ENCODE measurements at places on chromosomes 1 and 21.

DNA sequence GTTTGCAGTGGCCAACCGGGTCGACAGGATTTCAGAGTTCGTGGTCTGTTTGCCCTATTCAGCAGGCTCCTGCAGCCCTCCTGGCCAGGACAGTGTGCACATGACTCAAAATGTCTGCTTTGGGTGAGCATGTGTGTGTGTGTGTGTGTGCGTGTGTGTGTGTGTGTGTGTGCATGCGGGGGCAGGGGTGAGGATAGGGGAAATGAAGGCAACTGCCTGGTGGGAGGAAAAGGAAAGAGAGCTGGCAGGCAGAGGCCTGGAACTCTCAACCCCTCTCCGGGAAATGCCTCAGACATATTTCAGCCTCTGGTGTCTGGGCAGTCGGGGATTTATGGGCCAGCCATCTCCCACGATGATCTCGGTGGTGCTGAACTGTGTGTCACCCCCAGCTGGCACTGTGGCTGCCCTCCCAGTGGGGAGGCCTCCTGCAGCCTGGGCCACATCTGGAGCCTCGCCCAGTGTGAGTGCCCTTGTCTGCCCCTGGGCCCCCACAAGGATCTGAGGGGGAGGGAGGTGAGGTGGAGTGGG is 15.2 kb downstream of the CDCP2 start:
- H3K4me1 ChIP-seq: no peaks in the 10 kb centered on the region
- no peak for DNase-seq
- no peak overlapping the region for H3K4me3 ChIP-seq

- H3K4me1 ChIP-seq: peaks cover 6% of the 10 kb centered on the region
- no peaks in the 10 kb centered on the region for H3K36me3 ChIP-seq
- H3K27me3 ChIP-seq: peaks cover 2% of the 10 kb centered on the region
- no peak overlapping the region for H3K4me3 ChIP-seq
- no peak overlapping the region for H3K27ac ChIP-seq
Measured at GRCh38 chr1:32448773-32449456, 16.0 kb upstream of the ZBTB8B start.

DNA sequence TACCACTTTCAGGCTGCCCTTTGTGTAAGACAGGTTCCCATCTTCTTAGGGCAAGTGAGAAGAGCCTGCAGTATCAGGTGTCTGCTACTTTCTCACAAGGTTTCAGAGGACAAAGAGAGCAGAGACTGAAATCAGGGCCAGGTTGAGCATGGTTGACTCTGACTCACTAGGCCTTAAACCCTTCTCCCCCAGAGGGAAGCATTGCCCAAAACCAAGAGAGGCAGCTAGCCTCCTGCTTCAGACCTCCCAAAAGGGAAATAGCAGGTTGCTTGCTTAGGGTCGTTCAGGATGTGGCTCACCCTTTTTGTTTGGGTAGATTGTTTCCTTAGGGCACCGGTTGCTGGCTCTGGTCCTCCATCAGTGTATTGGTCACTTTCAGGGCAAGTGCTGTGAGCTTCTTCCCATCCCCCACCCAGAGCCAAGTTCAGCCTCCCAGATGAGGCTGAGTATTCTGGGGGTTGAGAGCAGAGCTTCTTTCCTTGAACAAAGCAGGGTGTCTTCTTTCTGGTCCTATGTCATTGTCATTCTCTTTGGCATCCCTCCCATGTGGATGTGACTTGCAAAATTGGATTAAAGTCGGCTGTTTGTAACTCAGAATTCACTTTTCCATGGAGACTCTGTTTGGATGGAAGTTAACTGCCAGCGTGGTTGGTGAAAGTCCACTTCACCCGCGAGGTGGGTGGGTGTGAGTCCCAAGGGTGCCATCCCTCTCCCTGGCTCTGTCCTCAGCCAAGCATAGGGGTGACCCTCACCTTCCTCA is 55.5 kb upstream of the GALNT2 start:
- H3K4me3 ChIP-seq: no peak overlapping the region
- H3K27ac ChIP-seq: no peak overlapping the region
- no peaks in the 10 kb centered on the region for H3K27me3 ChIP-seq
- H3K36me3 ChIP-seq: no peaks in the 10 kb centered on the region
- DNase-seq: no peak

GRCh38 chr21:25387665-25388064 is 219.6 kb downstream of the MRPL39 start:
- DNase-seq: no peak
- H3K36me3 ChIP-seq: no peaks in the 10 kb centered on the region
- no peaks in the 10 kb centered on the region for H3K4me1 ChIP-seq
- no peak overlapping the region for H3K4me3 ChIP-seq
- H3K27me3 ChIP-seq: no peaks in the 10 kb centered on the region
- no peak overlapping the region for H3K27ac ChIP-seq

DNA sequence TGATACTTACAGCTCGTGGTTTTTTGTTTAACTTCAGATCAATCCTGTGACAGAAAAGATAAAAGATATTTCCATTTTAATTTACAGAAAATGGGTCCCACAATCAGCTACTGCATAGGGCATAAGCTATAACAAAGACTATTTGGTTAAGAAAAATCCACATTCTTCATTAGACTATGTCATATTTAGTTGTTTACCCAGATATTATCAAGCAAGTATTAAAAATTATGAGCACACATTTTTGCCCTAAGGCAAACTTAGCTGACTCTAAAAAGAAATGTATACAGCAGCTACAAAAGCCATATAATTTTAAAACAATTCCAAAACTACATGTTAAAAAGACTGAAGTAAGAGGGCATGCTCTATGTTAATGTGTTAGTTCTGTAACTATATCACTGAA is 18.7 kb downstream of the MEAF6 start:
- H3K27ac ChIP-seq: no peak overlapping the region
- peaks cover 71% of the 10 kb centered on the region for H3K36me3 ChIP-seq
- H3K4me1 ChIP-seq: peaks cover 10% of the 10 kb centered on the region

DNA sequence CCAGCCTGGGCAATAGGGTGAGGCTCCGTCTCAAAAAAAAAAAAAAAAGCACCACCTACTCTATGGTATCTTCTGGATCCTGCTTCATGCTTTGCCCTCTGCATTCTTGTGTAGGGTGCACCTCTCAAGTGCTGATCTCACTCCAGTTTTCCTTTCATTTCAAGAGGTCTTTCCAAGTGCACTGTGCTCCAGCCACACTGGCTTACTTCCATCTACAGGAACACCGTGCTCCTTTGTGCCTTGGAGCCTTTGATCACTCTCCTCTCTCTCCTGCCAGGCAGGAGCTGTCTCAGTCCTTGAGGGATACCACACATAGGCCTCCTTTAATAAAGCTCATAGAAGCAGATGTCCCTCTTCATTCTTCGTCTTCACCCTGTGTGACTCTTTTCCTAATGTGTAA is 55.4 kb upstream of the GREM2 start:
- H3K27me3 ChIP-seq: no peaks in the 10 kb centered on the region
- no peak for DNase-seq
- H3K36me3 ChIP-seq: no peaks in the 10 kb centered on the region
- no peak overlapping the region for H3K4me3 ChIP-seq
- no peaks in the 10 kb centered on the region for H3K4me1 ChIP-seq

DNA sequence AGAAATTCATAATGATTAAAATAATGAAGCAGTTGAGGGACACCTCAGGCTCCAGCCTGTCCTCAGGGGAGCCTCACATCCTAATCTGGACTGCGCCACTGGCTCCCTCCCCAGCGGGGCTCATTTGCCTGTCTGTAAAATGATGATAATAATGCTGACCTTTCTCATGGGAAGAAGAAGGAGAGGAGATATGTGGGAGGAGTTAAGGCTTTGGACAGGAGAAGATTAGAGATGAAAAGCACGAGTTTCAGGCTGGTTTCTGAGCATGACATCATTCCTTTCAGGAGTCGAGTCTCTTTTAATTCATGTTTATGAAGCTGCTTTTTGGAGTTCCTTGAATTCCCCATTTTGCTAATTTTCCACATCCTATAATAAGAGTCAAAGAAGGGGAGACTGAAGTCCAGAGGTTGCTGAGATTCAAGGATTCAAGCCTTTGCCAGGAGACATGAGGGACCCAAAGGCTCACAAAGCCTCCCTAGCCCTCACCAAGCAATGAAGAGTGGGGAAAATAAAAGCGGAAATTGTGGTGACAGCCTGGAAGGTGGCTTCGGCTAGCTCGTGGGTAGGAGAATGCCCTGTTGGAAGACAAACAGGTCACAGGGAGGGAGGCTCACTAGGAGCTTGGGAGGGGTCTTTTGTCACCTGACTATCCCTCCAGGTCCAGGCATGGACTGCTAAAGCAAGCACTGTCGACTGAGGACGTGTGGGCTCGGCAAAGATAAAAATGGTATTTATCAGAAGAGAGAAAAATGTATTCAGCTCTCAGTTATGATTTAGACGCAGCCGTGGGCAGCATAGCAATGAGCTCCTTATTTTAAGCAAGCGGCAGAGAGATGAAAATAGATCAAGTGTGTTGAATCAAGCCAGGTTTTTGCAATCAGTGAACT is 27.5 kb upstream of the STMN1 start:
- no peak for DNase-seq
- H3K4me3 ChIP-seq: no peak overlapping the region
- H3K27me3 ChIP-seq: no peaks in the 10 kb centered on the region
- H3K4me1 ChIP-seq: peaks cover 3% of the 10 kb centered on the region
- H3K36me3 ChIP-seq: no peaks in the 10 kb centered on the region

GRCh38 chr1:20184481-20184900 is 1.4 kb upstream of the UBXN10 start:
- H3K27ac ChIP-seq: no peak overlapping the region
- H3K27me3 ChIP-seq: peaks cover 29% of the 10 kb centered on the region
- no peak overlapping the region for H3K4me3 ChIP-seq
- H3K36me3 ChIP-seq: no peaks in the 10 kb centered on the region

- peaks cover 12% of the 10 kb centered on the region for H3K4me1 ChIP-seq
- peaks cover 22% of the 10 kb centered on the region for H3K36me3 ChIP-seq
- H3K4me3 ChIP-seq: no peak overlapping the region
- H3K27me3 ChIP-seq: no peaks in the 10 kb centered on the region
- DNase-seq: no peak
Measured at GRCh38 chr1:227745568-227746265, 10.5 kb downstream of the SNAP47 start.

DNA sequence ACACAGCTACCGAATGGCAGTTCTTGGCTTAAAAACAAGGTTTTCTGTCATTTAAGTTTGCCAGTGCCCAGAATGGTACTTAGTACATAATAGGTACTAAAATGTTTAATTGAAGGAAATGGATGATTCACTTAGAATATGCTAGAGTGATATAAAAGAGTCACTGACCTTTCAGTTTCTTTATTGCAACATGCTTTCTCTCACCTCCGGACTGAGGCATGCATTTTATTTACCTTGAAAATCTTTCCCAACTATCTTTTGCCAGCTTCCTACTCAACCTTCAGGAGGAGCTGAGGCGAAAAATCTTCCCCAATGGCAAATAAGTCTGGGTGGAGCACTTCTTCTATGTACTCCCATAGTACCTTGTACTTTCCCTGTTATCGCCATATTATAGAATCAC is 244.9 kb downstream of the ZNF648 start:
- H3K4me3 ChIP-seq: no peak overlapping the region
- H3K36me3 ChIP-seq: no peaks in the 10 kb centered on the region
- DNase-seq: no peak
- no peak overlapping the region for H3K27ac ChIP-seq

GRCh38 chr1:29567257-29567656 is 330.9 kb downstream of the PTPRU start:
- no peak for DNase-seq
- H3K27me3 ChIP-seq: no peaks in the 10 kb centered on the region
- H3K27ac ChIP-seq: no peak overlapping the region
- no peak overlapping the region for H3K4me3 ChIP-seq
- no peaks in the 10 kb centered on the region for H3K36me3 ChIP-seq
- H3K4me1 ChIP-seq: no peaks in the 10 kb centered on the region

DNA sequence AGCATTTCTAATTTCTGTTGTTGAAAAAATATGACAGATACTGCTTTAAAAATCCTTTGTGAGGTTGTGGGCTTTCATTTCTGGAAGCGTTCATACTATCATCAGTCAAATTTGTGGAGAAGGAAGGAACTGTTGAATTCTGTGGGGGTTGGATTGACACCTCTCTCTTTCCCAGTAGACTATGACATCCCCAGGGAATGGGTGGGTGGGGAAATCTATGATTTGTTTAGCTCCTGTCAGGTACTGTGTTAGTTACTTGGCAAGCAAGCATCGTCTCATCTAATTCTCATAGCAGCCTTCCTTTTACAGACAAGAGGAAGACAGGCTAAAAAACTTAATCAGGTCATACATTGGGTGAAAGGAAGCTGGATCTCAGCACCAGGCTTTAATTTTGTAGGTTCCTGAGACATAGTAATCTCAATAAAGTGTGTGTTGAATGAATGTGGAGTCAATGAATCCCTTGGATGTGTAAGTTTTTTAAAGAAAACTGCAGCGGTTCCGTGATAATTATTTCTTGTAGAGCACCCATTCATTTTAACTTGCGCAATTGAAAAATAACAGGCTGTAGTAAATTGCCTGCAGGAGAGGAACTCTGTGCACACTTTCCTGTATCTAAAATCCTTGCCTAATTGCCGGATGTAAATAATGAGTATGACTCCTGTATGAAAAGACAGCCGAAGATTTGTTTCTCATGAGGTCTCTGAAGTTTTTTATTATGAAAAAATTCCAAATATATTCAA is 60.6 kb downstream of the MYOM3 start:
- DNase-seq: no peak
- H3K4me1 ChIP-seq: peaks cover 14% of the 10 kb centered on the region
- H3K27ac ChIP-seq: no peak overlapping the region
- no peaks in the 10 kb centered on the region for H3K36me3 ChIP-seq

DNA sequence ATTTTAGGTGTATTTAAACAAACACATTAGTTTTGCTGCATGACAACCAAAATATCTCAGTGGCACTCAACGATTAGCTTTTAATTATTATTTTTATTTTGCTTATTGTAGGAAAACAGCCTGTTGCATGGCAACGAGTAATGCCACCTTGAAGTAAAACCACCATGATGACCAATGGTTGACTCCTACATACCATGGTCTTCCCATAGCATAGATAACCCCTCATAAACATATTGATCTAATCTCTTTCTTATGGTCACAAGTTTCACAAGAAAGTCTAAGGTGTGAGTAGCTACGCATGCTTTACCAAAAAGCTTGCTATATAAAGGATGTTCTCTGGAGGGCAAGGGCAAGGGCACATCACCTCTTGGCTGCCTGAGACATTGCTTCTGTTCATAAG is 61.5 kb upstream of the PTBP2 start:
- H3K4me1 ChIP-seq: no peaks in the 10 kb centered on the region
- DNase-seq: no peak
- H3K4me3 ChIP-seq: no peak overlapping the region
- no peaks in the 10 kb centered on the region for H3K27me3 ChIP-seq
- H3K36me3 ChIP-seq: no peaks in the 10 kb centered on the region
- H3K27ac ChIP-seq: no peak overlapping the region

DNA sequence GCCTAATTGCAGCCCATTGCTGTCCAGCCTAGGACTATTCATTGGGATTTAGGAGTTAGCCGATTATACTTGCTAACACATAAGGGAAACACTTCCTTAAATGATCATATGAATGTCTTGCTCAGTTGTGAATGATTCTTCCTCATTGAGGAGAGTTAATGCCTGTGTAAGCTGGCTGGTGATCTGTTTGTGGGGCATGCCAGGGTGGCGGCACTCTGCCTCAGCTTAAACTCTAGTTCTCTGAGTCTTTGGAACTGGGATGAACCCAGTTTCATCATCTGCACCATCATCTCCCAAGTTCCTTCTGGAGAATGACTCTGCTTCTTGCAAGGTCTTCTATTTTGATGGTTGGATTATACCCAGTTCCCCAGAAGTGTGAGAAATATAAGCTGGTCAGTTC is 23.9 kb upstream of the SLAMF6 start:
- no peaks in the 10 kb centered on the region for H3K4me1 ChIP-seq
- DNase-seq: no peak
- H3K36me3 ChIP-seq: no peaks in the 10 kb centered on the region
- no peak overlapping the region for H3K27ac ChIP-seq
- H3K4me3 ChIP-seq: no peak overlapping the region

Measured in suprapubic skin (tissue), 4 donors.